Upper lobe of right lung (tissue), 1 donor: ENCODE measurements at places on chromosomes 11 and 22.
A peak's percentile ranks its signal among the peaks of the same experiment; 100 is the strongest.

GRCh38 chr11:86673872-86674750, 1.7 kb upstream of the ME3 start:
- no peak for DNase-seq

DNA sequence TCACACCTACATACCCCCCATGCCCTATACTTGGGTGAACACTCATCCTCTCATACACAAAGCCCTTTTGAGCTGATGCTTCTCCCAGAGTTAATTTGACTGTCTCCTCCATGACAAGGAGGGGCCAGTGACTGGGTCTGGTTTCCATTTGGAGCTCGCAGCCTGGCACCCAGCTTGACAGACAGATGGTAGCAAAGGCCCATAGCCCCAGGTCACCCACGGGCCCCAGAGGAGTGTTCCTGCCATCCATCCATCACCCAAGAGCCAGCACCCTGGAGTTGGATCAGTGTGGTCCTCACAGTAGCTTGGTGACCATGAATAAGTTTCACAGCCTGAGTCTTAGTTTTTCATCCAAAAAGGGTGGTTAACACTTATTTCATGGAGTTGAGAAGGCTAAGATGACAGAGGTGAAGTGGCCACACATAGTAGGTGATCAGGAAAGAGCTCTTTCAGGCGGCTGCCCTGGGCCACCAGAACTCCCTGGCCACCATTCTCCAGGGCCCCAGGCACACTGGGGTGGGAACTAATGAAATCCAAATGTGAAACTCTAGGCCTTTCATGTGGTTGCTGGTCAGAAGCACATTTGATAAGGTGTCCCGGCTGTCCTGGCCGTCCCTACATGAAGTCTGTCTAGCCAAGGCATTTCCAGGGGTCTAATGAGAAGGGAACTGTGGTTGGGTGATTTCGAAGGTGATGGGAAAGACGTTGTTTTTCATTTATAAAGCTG, 42.4 kb downstream of the LIF start:
- no peak for DNase-seq

- DNase-seq, result no peak
Observed at GRCh38 chr11:119512369-119512768, 89.4 kb upstream of the THY1 start.

- DNase-seq, result no peak
Observed at GRCh38 chr11:19646921-19647320, 65.7 kb upstream of the NAV2 start.

GRCh38 chr11:123838659-123839058, 32.5 kb upstream of the OR6M1 start:
- DNase-seq, result no peak

DNA sequence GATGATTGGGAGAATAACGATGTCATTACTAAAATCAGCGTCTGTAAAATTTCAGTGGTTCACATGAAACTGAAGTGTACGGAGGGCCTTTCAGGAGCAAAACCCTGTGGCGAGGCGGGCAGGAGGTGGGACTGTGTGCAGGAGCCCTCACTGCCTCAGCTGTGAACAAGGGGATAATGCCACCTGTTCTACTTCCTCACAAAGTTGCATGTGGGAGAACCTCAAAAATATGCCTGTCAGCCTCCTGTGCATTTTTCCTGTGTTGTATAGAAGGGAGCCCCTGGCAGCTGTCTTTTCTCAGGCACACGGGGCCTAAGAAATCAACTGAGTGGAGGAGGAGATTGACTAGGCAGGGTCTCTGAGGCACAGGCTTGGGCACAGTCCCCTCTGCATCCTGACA, 43.0 kb upstream of the MYO18B start:
- DNase-seq, result no peak

GRCh38 chr22:36425977-36426523, 38.3 kb upstream of the MYH9 start:
- DNase-seq, result peak; percentile 75

- peak; percentile 94 for DNase-seq
Observed at GRCh38 chr22:50190182-50190940, 4.6 kb downstream of the TRABD start.

GRCh38 chr22:21001601-21002325, at the start of gene THAP7:
TSS of gene THAP7 (minus strand) at chr22:21002118. CDS start at chr22:21001911, 207 bp downstream.
- peak; percentile 99 for DNase-seq
